NCI-H1930 (cell line): ENCODE measurements at places on chromosomes 3 and 15.

GRCh38 chr15:80568298-80568697, 126.8 kb upstream of the ABHD17C start:
- DNase-seq: no peak

DNA sequence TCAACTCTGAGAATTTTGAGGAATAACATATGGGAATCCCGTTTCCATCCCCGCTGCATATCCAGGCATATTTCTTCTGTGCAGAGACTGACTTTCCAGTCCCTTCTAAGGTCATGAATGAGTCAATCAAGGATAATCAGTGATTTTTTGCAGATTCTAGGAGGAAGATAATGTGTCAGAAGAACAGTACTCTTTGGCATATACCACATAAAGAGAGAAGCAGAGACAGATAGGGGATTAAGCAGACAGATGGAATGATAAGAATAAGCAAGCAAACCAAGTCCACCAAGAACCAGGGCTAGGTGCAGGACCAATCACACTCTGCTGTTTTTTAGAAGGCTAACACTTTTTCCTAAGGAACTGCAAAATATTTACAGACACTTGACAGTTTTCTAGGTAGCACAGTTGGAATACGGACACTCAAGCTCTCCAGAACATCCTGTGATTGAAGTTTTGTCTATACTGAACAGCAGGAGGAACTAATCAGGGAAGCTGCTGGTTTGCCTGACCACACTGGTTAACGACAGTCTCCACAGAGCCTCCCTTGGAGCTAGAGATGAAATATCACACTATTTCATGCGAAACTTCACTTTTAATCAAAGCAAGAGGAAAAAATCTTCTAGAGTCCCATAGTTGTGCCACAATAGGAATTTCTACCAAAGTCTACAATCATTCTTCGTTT, 450.0 kb upstream of the KCNMB2 start:
- no peak for DNase-seq

- DNase-seq: no peak
Observed at GRCh38 chr15:32104061-32104995, 74.0 kb downstream of the CHRNA7 start.

GRCh38 chr3:132817646-132818177, 95.5 kb upstream of the NPHP3 start:
- no peak for DNase-seq

DNA sequence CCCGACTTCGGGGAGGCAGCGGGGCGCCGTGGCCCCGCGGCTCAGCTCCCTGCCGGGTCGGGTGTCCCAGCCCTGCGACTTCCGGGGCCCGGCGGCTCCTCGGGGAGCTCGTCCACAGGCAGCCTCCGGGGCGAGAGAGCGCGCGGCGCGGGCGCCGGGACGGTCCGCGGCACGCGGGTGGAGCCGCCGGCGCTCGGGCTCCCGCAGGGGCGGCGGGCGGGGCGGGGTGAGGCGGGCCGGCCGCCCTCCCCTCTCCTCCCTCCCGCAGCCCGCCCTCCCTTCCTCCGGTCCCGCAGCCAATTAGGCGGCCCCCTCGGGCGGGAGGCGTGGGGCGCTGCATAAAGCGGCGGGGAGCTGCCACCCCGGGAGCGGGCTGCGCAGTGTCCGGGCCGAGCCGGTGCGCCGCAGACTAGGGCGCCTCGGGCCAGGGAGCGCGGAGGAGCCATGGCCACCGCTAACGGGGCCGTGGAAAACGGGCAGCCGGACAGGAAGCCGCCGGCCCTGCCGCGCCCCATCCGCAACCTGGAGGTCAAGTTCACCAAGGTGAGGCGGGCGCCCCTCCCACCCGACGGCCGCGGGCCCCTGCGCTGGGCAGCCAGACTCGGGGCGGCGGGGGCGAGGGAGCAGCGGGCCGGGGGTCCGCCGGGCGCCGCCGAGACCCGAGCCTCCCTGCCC, at the start of gene ALDH1A3:
Gene ALDH1A3 (plus strand): TSS at position 368 of the 675 bp plus-strand sequence. CDS start 77 bp downstream, at position 445.
- DNase-seq: no peak

DNA sequence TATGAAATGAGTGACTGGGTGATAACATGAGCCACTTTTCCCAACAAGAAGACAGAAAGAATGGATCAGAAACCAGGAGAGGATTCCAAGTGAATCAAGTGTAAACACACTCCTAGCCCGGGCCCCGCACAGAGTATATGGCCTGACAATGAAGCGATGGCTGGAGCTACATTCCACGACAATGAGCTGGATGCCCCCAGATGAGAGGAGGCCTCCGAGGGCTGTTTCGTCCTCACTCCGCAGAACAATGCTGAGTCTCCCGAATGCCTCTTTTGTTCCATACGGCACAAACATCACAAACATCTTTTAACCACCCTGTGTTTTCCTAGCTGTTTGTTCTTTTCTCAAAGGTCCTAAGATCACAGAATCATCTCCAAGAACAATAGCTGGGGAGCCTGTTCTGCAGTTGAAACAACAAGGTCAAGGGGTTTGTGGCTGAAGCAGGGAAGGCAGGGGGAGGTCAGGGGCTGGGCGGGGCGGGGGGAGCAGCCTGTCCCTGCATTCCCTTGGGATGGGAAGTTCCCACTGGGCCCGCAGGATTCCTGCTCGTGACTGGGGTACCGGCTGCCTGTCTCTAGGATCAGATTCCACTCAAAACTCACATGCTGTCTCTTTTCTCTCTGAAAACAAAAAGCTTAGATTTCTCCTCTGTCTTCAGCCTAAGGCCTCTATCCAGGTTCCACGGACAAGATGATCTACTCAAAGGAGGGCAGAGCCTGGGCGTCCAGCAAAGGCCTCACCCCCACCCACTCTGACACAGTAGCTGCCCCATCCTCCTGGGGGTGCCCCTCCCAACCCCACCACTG, 151.3 kb downstream of the XXYLT1 start:
- DNase-seq: no peak
